ENCODE measurements at places on chromosomes 6 and 20. TPM values are rescaled to one million over a fixed set of nuclear protein-coding genes. Genes with fewer than 3 reads are reported as not detected.

Gene SLC23A2
- total RNA-seq = 16.8 TPM

Gene HFE
- 13.7 TPM for total RNA-seq

Gene BEND6
- total RNA-seq = 0.88 TPM

Gene B3GAT2
- total RNA-seq = 0.06 TPM

Gene KCNQ5
- 1.5 TPM for total RNA-seq

Gene CAGE1
- total RNA-seq = not detected

Gene CRIP3
- total RNA-seq = 0.45 TPM

Gene RFX6
- not detected for total RNA-seq

Gene CRISP2
- total RNA-seq = not detected

Gene MYLK2
- 0.65 TPM for total RNA-seq

Gene SLC17A4
- total RNA-seq = not detected

Gene PPP1R16B
- 0.08 TPM for total RNA-seq

Gene PARD6B
- 2.7 TPM for total RNA-seq

Gene MCHR2
- not detected for total RNA-seq

Gene SYCP2L
- total RNA-seq = 2.4 TPM

Gene BNIP5
- 0.05 TPM for total RNA-seq

Gene TSPO2
- not detected for total RNA-seq

Gene SMOC2
- not detected for total RNA-seq

Gene C6orf15
- 0.09 TPM for total RNA-seq

Gene C6orf141
- total RNA-seq = 10.1 TPM

Gene DEFB132
- not detected for total RNA-seq

Gene TREM2
- total RNA-seq = not detected

Gene ZBTB24
- total RNA-seq = 4.7 TPM

Gene CTCFL
- not detected for total RNA-seq

Gene PTCRA
- total RNA-seq = not detected

Gene PBOV1
- total RNA-seq = not detected

Measured in A549 treated with Hydrocortisone at 1 μM for 4 hours (cell line).